ENCODE measurements at places on chromosomes 5 and 9.

- peak; percentile 68 for DNase-seq
These were observed 1.7 kb downstream of the SMIM3 start for GRCh38 chr5:150780187-150780692.

GRCh38 chr5:22541037-22541436, 312.1 kb downstream of the CDH12 start:
- no peak for DNase-seq

DNA sequence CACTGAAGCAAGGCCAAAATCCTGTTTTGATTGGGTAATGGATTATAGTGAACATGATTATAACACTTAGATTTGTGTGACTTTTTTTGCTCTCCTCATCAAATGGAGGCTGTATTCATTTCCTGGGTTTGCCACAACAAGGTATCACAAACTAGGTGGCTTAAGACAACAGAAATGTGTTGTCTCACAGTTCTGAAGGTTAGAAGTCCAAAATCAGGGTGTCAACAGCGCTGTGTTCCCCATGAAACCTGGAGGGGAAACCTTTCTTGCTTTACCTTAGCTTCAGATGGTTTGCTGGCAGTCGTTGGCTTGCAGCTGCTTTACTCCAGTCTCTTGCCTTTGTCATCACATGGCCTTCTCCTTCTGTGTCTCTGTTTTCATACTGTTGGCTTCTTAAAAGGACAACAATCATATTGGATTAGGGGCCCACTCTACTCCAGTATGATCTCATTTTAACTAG, 32.4 kb downstream of the CDC42SE2 start:
- DNase-seq = no peak

DNA sequence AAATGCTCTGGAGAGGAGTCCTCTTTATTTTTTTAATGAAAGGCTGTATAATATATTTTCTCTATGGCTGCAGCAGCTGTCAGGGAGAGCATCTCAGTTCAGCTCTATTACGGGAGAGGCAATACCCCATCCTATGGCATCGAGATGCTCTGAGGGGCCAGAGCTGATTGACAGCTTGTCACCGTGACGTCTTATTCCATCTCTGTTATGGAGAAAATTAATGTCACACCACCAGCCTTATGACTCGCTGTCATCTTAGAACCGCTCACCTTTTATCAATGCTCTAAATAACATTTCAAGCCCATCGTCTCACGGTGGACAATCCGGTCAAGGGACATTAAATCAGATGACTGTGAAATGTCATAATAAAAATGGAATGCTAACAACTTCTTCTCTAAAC, 273.5 kb downstream of the SLF1 start:
- no peak for DNase-seq

DNA sequence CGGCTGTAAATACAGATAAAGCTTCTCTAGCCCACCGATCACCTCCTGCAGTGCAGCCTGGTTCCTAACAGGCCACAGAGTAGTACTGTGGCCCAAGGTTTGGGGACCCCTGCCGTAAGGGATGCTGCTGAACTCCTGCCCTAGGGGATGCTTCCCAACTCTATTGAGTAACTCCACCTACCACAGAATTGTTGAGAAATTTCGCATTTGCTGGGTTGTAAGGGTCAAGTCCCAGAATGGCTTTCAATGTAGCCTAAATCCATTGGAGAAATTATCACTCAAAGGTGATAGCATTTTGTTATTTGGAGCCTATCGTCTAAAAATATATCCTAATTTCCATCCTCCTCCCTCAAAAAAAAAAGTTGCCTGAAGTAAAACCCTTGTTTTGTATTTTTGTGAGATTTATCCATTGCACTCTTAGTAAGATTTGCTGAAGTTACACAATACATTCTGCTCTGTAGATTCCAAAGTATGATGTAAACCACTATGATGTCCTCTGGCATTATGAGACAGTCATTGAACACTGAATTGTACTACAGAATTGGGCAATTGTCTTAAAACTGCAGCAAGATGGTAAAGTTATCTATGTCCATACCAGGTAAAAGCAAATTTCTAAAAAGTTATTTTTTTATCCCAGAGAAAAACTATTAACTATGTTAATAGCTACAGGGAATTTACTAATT, 14.0 kb downstream of the ACTBL2 start:
- peak; percentile 22 for DNase-seq

GRCh38 chr9:136429683-136430491, 9.8 kb downstream of the INPP5E start:
- DNase-seq = no peak

DNA sequence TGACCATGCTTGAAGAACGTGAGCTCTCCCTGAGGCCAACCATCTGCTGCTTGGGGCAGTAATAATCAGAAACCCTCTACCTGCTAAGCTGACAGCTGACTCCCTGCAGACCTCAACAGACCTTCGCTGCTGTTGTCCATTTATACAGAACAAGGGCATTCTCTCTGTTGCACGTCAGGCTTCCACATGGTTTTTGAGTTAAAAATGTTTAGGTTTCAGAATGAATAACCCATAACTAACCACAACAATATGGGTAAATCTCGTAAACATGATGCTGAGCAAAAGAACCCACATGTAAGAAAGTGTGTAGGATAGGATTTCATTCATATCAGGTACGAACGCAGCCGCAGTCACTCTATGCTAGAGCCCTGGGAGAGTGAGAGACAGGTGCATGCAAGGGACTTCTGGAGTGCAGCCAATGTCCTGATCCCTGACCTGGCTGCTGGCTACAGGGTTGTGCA, 348.5 kb downstream of the MED10 start:
- DNase-seq = no peak

GRCh38 chr5:58407042-58407719, 52.7 kb downstream of the PLK2 start:
- DNase-seq = peak; percentile 89

DNA sequence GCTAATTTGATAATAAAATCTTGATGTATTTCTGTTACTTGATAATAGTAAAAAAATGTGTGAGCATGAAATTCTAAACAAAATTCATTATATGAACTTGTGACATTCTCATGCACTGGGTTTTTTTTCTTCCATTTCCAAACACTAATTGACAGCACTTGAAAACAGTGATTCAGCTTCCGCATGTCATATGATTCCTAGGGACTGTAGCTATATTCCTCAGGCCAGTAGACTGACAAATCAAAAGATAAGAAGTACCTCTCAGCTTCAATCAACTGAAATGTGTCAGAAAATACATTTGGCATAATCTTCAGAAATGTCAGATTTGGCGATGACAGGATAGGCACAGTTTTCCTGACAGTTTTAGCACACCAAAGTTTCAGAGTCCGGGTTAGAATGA, 52.5 kb downstream of the EFNA5 start:
- no peak for DNase-seq

- DNase-seq = no peak
These were observed 265.9 kb downstream of the ENC1 start for GRCh38 chr5:74374656-74375055.

- DNase-seq = no peak
These were observed 7.1 kb downstream of the MED10 start for GRCh38 chr5:6371079-6371810.

DNA sequence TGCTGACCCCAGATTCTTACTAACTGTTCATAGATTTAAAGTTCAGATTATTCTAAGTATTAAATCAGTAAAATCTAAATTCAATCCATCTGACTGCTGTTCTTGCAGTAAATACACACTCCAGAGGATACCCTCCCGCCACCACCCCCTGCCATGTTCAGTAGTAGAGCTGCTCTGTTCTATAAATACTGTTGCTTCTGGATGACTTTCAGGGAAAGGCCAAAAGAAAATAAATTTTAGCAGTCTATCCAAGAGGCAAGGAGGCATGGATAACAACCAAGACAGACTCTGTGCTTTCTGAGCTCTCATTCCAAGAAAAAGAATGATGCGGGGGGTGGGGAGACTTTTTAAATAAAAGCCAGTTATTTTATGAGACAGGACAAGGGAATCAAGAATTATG, 115.1 kb downstream of the ADAMTS6 start:
- DNase-seq = peak; percentile 50

DNA sequence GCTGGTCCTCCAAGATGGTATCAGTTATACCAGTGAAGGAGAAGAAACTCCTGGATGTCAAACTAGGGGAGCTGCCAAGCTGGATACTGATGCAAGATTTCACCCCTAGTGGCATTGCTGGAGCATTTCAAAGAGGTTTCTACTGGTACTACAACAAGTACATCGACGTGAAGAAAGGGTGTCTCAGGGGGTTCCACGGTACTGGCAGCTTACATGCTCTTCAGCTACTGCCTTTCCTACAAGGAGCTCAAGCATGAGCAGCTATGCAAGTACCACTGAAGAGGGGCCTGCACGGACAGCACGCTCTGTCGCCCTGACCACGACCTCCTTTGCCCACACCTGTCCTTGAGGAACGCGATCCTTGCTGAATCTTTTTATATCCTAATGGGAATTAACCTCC, 19.5 kb downstream of the ACTL7B start:
- DNase-seq = no peak

GRCh38 chr5:54900984-54901725, 84.2 kb downstream of the ESM1 start:
- no peak for DNase-seq

- no peak for DNase-seq
These were observed 512.9 kb downstream of the EFNA5 start for GRCh38 chr5:107157809-107158208.

DNA sequence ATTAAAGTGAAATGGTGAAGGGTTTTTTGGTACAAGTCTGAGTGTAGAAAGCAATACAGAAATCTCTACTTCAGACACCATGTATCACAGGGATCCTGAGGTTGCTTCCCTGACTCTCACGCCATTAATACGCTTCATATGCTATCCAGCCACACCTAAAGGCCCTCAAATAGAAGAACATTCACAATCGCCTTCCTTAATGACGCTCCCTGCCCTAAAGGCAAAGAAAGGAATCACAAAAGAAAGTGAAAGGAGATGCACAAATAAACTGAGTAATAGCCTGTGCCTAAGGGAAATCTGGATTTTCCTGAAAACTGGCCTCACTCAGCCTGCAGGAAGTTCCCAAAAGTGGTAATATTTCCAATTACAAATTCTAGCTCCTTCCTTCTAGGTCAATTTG, 1002.7 kb upstream of the DMAC1 start:
- no peak for DNase-seq

- DNase-seq = no peak
These were observed 161.5 kb downstream of the CEP120 start for GRCh38 chr5:123261752-123262151.

- no peak for DNase-seq
These were observed 227.4 kb downstream of the ASTN2 start for GRCh38 chr9:117187498-117187897.

GRCh38 chr5:90017239-90017638, 392.3 kb downstream of the CETN3 start:
- no peak for DNase-seq

DNA sequence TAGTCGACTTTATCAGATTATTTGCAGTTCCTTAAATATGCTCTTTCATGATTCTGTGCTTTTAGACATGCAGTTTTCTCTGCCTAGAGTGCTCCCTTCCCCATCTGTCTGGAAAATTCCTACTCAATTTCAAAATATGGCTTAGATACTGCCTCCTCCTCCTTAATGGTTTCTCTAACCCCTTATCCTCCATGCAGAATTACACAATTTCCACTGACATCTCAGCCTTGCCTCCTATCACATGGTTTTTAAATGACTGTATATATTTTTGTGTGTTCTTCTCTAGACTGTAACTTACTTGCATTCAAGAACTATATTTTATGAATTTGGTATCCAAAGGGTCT, 85.2 kb downstream of the SLC44A1 start:
- no peak for DNase-seq

- DNase-seq = peak; percentile 58
These were observed 85.4 kb downstream of the TMEM167A start for GRCh38 chr5:82991678-82992323.

DNA sequence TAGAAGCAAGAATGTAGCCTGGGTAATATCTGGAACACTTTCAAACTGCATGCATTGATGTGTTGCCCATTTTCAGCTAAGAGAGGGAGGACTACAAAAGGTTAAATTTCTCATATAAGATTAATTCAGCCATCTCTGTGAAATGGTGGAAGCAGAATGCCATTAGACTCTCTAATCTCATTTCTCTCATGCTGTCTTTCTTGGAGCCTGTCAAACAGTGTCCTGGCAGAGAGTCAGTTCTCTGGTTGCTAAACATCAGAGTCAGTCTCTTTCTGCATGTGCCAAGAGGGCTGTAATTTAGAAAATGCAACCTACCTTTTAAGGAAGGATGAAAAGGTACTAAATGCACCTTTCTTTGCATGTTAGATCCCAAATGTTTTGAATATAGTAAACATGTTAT, 910 bp upstream of the GARNL3 start:
- DNase-seq = no peak

GRCh38 chr5:107874795-107875194, 204.1 kb upstream of the EFNA5 start:
- DNase-seq = peak; percentile 64

DNA sequence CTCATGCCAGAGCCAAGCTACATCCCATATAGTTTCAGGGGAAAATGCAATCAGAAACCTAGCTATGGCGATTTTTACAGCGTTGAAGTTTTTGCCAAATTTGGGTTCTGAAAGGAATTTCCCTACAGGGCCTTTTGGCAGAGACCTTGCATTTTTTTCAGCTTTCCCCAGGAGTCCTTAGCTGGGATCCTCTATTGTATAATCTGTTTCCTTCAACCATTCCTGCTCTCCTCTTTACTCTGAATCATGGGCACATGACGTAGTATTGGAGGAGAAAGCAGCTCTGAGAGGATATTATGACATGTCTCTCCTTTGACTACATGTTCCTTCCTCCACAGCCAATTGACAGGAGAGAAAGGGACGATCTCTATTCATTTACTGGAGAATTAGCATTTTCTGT, 118.5 kb upstream of the ERCC6L2 start:
- peak; percentile 80 for DNase-seq

DNA sequence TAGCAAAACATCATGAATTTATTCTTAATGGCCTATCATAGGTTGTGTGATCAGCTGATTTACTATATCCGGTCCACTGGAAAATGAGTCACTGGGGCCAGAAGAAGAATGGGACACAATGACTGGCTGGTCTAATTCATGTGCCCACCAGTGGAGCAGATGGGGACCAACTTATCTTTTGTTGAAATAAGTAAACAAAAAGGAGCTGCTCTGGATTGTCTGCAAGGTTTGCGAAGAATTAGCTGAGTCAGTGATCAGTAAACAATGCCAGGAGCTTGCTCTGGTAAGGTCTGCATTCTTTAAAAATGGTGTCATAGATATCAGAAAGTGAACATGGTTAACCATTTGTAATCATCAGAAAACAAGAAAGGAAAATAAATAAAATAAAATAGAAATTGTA, 128.0 kb downstream of the RASEF start:
- peak; percentile 47 for DNase-seq

GRCh38 chr9:129412814-129413536, 207.9 kb downstream of the C9orf50 start:
- peak; percentile 83 for DNase-seq

- no peak for DNase-seq
These were observed 37.3 kb downstream of the SARDH start for GRCh38 chr9:133700819-133701320.

- peak; percentile 46 for DNase-seq
These were observed 1.9 kb downstream of the IRX2 start for GRCh38 chr5:2749514-2750025.

- DNase-seq = no peak
These were observed 51.7 kb upstream of the VPS13A start for GRCh38 chr9:77125665-77126064.

- no peak for DNase-seq
These were observed 24.2 kb downstream of the RXRA start for GRCh38 chr9:134350416-134350994.
